Fibroblast of the aortic adventitia (primary cell): ENCODE measurements at places on chromosomes 1 and 21. TPM values are rescaled to one million over a fixed set of nuclear protein-coding genes. Genes with fewer than 3 reads are reported as not detected.

DNA sequence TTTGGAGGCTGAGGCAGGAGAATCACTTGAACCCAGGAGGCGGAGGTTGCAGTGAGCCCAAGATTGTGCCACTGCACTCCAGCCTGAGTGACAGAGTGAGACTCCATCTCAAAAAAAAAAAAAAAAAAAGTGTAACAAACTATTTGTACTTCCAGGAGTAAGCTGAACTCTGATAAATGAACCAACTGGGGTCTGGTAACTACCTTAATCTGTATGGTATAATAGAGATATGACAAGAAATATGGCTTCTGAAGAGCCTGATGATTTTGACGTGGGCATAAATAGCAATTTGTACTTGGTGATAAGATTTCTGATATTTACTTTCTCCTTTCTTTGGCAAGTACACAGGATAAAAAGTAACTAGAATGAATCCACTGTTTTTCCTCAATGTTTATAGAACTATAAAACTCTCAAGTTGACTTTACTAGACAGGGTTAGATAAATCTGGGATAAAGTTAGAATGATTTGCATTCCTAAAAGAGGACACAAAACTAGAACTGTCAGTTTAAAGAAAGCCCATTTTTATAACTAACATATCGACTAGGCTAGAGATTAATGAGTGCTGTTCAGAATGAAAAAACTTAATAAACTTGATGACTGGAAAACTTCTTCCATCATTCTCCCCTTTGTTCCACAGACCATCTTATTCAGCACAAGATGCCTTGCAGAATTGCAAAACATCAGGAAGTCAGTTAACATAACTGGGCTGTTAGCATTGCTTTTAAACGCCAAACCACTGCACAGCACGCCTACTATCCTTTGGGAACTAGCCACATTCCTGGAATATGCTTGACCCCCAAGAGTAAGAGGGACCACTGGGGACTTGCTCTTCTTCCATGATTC is 51.5 kb upstream of the EDARADD start:
- no peak for DNase-seq

- no peak for DNase-seq
Measured at GRCh38 chr1:49036700-49037099, 260.0 kb upstream of the BEND5 start.

DNA sequence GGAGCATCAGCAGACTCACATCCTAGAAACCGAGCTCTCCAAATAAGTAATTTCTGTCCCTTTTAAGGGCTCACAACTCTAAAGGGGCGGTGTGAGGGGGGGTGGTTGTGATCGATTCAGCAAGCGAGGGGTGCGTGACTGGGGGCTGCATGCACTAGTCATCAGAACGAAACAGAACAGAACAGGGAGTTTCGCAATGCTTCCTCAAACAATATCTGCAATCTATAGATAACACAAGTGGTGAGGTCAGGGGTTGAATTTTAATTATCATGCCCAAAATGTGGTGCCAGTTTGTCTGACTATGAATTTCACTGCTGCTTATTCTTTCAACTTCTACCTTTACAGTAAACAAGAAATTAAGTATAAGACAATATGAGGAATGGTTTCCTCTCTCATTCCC is 1003.0 kb upstream of the NCAM2 start:
- no peak for DNase-seq

DNA sequence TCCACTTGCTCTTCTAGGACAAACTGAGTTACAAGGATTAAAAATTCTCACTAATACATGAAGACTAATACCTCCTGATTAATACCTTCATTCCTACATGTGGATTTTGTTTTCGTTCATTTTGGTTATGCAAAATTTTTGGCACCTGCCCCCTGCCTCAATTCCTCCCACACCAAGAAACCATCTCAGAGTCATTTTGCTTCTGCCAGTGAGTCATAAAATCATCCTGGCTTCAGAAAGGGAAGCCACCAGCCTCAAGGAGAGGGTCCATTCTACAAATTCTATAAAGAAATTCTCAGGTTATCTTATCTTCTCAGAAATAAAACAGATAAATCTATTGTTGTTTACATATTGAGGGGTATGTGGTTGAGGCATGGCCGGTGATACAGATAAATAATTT is 103.2 kb upstream of the COA6 start:
- DNase-seq: no peak

GRCh38 chr1:220368352-220369265 is 96.4 kb upstream of the RAB3GAP2 start:
- DNase-seq: no peak

DNA sequence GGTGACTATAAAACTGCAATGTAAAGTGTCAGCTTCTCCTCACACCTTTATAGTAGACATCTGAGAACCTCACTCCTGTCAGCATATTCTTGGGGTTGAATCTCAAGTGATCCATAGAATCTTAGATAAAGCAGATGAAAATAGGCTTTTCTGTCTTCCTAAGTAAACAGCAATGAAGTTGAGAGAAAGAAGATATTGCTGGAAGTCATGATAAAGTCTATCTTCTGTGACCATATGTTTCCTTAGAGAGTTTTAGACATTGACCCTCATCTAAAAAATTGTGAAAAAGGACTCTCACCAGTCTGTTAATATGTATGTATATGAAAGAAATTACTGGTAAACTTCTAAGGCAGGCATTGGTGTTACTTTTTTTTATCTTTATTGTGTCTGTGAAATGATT is 66.8 kb downstream of the LIPI start:
- DNase-seq: no peak

Gene DCDC2B
- total RNA-seq: not detected in 2 replicates

Gene NUAK2
- total RNA-seq: 0.74 and 2.9 TPM in 2 replicates

Gene OR2T2
- not detected in 2 replicates for total RNA-seq

Gene DIP2A
- total RNA-seq: 26.5 and 34.4 TPM in 2 replicates
